ENCODE measurements at places on chromosomes 1 and 21. TPM values are rescaled to one million over a fixed set of nuclear protein-coding genes. Genes with fewer than 3 reads are reported as not detected.

SKI gene
- 26.9 TPM for total RNA-seq

PGBD2 gene
- 8.2 TPM for total RNA-seq

LYPD8 gene
- not detected for total RNA-seq

SLC1A7 gene
- not detected for total RNA-seq

SORT1 gene
- total RNA-seq = 65.2 TPM

Measured in kidney epithelial cell (primary cell).